COR-L47 (cell line): ENCODE measurements at places on chromosomes 6 and 20.
A peak's percentile ranks its signal among the peaks of the same experiment; 100 is the strongest.

DNA sequence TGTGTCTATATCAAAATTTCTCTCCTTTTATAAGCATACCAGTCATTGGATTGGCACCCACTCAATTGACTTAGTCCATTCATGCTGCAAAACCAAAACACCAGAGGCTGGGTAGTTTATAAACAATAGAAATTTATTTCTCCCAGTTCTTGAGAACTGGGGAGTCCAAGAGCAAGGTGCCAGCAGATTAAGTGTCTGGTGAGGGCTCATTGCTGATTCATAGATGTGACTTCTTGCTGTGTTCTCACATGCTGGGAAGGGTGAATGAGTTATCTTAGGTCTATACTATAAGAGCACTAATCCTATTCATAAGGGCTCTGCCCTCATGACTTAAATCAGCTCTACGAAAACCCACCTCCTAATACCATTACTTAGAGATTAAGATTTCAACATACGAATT, 501.4 kb downstream of the EPM2A start:
- no peak for DNase-seq

DNA sequence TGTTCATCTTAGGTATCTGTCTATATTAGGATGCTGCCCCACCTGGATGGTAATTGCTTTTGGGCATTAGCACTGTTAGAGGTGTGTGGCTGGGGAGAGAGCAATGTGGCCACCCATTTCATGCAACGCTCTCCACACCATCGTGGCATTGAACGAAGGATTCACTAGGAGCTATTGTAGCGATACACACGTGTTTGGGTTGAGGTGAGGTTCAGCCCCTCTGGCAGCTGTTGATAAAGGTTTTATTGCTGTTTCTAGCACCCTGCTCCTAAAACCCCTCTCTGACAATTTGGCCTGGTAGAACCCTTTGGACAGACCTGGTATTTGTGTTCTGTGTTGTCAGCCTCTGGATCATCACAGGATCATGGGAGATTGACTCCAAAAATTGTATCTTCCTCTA, 280.9 kb downstream of the PRL start:
- no peak for DNase-seq

DNA sequence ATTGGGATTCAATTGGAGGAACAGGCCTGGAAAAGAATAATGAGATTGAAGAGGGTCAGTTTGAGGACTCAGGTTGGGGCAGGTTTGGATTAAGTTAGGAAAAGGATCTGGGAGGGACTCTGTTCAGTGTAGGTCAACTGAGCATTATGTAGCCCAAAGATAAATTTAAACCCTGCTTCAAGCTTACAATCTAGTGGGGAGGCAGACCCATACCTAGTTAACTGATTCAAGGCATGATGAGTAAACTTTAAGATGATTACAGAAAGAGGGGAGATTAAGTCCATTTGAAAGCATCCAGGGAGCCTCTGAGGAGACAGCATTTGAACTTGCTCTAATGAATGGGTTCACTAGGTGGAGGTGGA, 11.4 kb upstream of the LTA start:
- DNase-seq: no peak

DNA sequence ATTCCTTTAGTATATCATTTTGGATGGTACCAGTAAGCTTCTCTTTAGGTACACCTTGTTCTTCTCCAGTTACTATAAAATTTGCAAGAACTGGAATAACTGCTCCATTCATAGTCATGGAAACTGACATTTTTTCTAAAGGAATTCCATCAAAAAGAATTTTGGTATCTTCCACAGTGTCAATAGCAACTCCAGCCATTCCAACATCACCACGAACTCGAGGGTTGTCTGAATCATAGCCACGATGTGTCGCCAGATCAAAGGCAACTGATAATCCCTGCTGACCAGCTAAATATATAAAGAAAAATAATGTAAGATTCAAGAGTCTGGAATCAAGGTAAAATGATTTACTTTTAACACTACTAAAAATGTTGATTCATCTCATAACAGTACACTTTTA, 5.3 kb downstream of the MMUT start:
- DNase-seq: no peak

DNA sequence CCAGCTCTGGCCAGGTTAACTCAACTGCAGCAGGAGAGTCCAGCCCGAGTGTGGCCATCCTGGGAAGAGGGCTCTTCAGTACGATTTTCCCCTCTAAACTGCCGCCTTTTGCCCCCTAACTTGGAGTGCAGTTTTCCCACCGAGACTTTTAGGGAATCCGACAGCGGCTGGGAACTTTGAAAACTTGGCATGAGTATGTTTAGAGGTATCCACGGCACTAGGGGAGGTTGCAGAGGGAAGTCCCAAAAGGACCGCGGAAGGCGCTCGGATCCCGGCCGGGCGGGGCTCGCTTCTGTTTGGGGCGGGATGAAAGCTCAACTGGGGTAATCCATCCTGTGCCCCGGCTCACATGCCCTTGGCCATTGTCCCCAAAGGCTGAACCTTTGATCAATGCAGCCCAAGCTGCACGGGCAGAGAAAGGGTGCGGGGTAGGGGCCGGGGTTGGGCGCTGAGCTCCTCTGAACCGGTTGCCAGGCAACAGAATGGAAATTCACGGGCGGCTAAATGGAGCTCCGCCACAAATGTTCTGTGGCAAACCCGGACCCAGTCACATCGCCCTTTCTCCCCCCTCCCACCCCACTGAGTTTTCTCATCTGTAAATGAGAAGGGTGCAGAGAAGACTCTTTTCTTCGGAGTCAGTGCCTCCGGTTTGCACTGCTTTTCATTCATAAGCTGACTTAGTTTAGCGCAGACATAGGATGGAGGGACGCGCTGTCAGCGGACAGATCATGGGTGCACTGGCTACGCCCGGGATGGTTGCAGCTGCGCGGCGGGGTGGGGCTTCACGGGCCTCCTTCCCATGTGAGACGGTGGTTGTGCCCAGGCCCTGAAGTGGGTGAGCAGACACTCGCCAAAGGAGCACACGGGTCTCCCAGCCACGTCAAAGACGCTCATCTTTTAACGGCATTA, 2.3 kb downstream of the BMP6 start:
- peak; percentile 25 for DNase-seq

GRCh38 chr6:3209114-3210023, 18.1 kb downstream of the TUBB2B start:
- DNase-seq: peak; percentile 61

GRCh38 chr6:160040527-160041264, 71.8 kb downstream of the IGF2R start:
- no peak for DNase-seq

DNA sequence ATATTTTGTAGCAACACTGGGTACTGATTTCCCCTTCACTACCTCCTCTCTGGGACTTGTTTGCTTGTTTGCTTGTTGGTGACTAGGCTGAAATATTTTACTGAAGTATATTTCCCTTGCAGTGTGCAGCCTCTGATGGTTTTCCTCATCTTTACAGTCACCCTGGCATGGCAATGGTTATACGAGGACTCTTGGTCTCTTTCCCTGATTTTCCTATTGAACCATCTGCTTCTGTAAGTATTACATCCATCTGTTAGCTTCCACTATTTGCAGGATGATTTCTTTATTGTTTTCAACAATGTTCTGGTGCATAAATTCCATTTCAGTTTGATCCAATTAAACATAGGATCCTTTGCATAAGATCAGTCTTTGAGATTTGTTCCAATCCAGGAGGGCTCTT, 465.1 kb downstream of the MEI4 start:
- DNase-seq: no peak

- DNase-seq: no peak
Observed at GRCh38 chr6:121403964-121404363, 31.5 kb upstream of the GJA1 start.

DNA sequence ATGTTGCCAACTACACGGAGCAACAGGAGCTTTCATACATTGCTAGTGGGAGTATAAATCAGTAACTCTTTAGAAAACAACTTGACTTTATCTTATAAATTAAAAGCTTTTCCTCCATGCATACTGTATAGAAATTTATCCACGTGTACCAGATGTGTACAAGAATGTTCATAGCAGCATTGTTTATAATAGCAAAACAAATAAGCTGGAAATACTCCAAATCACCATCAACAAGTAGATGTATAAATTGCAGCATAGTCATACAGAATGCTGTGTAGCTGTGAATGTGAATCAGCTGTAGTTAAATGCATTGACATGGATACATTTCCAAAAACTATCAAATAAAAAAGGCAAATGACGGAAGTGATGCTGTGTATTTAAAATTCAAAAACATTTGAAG, 6.0 kb downstream of the PSMF1 start:
- DNase-seq: no peak
